Femur (tissue), 1 donor: ENCODE measurements at places on chromosomes 5 and 9.

DNA sequence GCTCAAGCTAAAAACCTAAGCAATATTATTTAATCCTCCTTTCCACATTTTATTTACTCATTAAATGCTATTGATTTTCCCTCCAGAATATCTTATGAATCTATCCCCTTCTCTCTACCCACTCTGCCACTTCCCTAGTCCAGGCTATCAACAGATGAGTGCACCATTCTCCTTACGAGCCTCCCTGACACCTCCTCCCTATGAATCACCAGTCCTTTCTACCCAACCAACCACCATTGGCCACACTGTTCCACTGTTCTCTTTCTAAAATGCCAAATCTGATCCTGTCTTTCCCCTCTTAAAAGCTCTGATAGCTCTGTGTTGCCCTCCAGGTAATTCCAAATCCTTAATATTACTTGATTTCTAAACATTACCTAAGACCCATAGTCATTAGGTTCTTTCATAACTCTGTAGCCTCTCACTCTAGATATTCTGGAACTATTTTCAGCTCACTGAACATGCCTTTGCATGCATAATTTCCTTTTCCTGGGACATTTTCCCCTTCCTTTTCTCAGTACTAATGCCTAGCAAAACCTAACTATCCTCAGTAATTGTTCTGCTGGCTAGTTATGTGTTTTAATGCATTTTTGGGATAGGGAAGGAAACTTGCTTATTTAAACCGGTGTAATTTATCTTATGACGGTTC lies 126.3 kb downstream of the UNC13B start:
- DNase-seq = no peak

- no peak for DNase-seq
These were observed 1.4 kb downstream of the HDHD3 start for GRCh38 chr9:113375057-113376023.

DNA sequence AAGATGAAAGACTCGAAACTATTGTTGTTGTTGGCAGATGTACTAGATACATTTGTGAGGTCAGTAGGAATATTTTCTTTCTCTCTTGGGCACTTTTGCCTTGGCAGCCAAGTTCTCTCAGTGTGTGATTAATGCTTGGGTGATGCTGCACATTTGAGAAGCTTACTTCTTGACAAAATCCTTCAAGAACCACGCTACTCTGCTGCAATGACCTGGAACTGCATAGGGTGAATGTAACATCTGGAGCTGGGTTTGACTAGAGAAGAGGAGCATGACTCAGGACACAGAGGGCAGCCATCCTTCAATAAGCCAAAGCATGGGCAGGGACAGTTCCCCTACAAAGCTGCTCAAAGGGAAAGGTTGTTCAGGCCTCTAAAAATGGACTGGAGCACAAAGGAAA lies 75.5 kb upstream of the PUM3 start:
- DNase-seq = no peak

DNA sequence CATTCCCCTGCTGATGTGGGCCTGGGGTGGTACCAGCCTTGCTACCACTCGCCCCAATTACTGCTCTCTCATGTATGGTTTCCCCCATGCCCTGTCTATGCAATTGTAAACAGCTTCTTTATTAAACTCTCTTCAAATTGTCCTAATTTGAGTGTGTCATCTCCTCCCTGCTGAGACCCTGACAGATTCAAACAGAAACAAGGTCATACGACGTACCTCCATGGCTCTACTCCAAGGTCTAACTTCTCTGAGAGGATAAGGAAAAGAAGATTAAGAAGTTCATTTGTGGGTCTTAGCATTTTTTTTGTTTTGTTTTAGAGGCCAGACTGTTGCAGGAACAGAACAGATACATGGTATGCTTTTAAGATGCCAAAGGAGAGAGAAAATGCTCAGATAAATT lies 38.0 kb downstream of the ABITRAM start:
- DNase-seq = no peak

- no peak for DNase-seq
These were observed 207.2 kb downstream of the NFIB start for GRCh38 chr9:14106699-14107098.

DNA sequence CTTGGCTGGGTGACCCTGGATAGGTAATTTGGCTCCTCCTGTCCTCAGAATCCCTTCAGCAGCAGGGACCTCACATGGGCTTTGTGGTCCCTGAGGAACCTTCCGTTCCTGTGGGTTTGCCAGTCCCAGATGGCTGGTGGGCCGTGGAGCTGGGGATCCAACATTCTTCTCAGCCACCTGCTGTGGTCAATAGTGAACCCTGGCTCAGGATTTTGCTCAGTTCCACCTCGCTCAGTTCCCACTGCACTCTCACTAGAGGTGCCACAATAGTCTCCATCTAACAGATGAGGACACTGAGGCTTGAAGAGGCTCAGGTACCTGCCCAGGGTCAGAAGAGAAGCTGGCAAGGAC lies 17.1 kb upstream of the SPOUT1 start:
- DNase-seq = no peak
